ENCODE measurements at places on chromosomes 5 and 9. TPM values are rescaled to one million over a fixed set of nuclear protein-coding genes. Genes with fewer than 3 reads are reported as not detected.

IFNB1 gene
- not detected for total RNA-seq

RAI14 gene
- total RNA-seq = 214 TPM

CBY3 gene
- not detected for total RNA-seq

PCDHGA4 gene
- 10.2 TPM for total RNA-seq

BTNL8 gene
- 0.29 TPM for total RNA-seq

- no peaks in the 10 kb centered on the region for H3K4me1 ChIP-seq
- peaks cover under 1% of the 10 kb centered on the region for H3K36me3 ChIP-seq
- DNase-seq = no peak
These were observed 34.8 kb downstream of the GSN start for GRCh38 chr9:121302786-121303185.

DNA sequence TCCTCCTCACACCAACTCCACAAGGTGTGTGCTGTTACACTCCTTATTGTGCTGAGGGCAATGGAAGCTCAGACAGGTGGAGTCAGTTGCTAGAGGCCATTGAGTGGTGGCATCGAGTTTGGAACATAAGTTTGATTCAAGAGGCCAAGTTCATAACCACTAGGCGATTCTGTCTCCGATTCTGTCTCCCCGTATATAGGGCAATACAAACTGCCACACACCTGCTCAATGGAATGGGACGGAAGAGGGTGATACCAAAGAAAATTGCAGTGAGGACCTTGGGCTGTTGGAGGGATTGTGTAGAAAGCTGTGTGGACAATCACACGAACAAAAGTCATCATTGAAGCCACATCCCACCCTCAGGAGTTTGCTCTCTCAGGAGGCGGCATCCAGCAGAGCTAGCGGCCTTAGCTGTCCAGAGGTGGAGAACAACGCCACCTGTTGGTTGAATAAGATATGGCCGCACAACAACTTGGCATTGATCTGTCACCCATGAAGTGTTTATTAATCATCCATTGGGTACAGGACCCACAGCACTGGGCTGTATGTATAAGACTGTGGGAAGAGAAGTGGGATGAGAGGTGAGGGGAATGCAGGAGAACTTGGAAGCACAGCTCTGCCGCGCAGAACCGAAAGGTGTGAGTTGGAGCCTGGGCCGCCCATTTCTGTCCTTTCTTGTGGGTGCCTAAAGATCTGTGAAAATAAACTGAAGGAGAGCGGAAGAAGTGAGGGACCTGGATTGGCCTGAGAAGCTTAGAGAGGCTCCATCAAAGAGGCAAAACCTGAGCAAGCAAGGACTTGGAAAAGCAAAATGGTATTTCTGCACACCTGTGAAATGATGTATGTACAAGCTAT lies 16.1 kb upstream of the NEUROG1 start:
- no peak overlapping the region for H3K27ac ChIP-seq
- no peak overlapping the region for H3K4me3 ChIP-seq
- H3K4me1 ChIP-seq = no peaks in the 10 kb centered on the region
- H3K36me3 ChIP-seq = no peaks in the 10 kb centered on the region

DNA sequence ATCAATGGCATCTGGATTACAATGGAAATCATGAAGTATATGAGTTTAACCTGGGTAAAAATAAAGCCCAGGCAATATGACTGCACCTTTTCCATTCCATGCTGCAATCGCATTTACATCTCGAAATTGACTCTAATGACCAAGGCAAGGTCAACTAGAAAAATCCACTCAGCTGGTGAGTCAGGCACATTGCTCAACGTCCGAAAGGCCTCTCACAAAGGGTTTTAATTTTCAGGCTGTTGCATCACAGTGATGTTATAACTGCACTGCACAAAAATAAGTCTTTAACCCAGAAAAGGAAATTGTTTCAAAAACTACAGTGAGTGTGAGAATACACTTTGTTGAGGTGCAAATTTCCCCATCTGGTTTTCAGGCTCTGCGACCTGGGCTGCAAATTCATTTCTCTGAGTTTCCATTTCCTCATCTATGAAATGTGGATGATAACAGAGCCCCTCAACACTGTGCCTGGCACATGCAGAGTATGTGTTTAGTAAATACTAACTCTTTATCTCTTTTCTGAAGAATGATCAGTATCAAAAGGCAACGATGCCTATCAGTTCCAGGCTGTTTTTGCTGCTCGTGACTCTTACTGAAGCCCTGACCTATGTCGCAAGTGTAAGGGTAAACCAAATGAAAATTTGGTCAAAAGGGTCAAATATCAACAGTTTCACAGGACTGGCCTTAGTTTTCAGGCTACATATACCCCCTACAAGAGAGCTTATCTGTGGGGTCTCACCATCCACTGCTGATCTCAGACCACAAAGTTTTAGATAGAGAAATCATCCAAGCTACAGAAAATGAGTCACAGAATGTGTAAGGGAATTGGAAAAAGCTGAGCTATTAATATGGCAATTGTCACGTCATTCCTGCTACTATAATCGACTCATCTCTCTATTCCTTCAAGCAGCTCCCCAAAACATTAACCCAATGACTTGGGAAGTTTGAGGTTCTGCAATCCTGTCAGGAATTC lies 4.1 kb downstream of the NFIL3 start:
- no peak overlapping the region for H3K27ac ChIP-seq
- peaks cover 9% of the 10 kb centered on the region for H3K4me1 ChIP-seq
- no peaks in the 10 kb centered on the region for H3K27me3 ChIP-seq
- DNase-seq = peak; percentile 85
- no peak overlapping the region for H3K4me3 ChIP-seq

DNA sequence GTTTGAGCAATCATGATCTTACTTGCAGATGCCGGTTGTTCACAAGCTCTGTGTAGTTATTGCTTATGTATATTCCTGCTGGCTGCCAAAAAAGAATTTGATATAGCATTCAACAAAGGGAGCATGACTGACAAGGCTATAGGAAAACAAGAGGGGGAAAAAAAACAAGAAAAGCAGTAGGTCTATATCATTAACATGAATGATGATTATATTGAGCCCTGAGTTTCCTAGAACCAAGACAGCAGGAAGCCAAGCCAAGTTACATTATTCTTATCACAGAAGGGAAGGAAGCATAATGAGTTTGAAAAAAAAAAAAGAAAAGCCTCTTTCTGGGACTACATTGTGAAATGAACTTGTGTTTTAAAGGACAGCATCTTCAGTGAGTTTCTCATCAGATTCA lies 41.0 kb downstream of the TSTD2 start:
- peaks cover 6% of the 10 kb centered on the region for H3K36me3 ChIP-seq
- no peaks in the 10 kb centered on the region for H3K27me3 ChIP-seq
- no peak overlapping the region for H3K27ac ChIP-seq
- H3K4me1 ChIP-seq = peaks cover 2% of the 10 kb centered on the region
- no peak overlapping the region for H3K4me3 ChIP-seq

DNA sequence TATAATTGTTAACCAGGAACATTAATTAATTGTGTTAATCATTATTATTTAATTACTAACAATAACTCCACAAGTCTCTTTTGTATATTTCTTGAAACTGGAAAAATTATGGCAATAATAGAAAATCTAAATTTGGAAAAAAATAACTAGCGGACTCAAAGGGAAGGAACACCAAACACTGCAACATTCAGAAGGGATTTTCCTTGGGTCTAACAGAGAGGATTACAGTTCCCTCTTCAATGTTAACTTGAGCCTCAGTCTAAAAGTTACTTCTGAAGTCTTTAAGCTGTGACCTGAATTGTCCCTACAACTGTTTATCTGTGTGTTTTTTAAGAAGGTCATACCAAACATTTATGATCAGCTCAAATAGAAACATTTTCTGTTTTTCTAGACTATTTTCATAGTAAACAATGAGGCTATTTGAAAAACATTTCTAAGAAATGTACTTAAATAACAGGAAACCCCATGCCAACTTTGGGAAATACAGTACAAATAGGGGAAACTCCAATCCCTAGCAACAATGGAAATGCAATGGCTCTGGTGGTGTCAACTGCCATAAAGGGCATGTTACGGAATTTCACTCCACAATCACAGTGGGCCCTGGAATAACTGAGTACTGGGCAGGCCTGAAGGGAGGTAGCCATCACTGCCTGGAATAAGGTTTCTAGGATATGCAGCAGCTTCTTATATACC lies 61.2 kb downstream of the MCTP1 start:
- H3K27ac ChIP-seq = no peak overlapping the region
- no peaks in the 10 kb centered on the region for H3K4me1 ChIP-seq
- H3K4me3 ChIP-seq = no peak overlapping the region
- H3K36me3 ChIP-seq = no peaks in the 10 kb centered on the region
- H3K27me3 ChIP-seq = no peaks in the 10 kb centered on the region
- DNase-seq = no peak

GRCh38 chr9:78280982-78281668 lies 15.8 kb upstream of the PSAT1 start:
- DNase-seq = peak; percentile 79
- no peaks in the 10 kb centered on the region for H3K36me3 ChIP-seq
- H3K4me1 ChIP-seq = no peaks in the 10 kb centered on the region
- H3K27me3 ChIP-seq = no peaks in the 10 kb centered on the region
- H3K4me3 ChIP-seq = no peak overlapping the region
- no peak overlapping the region for H3K27ac ChIP-seq

GRCh38 chr5:71662381-71662780 lies 56.7 kb upstream of the CARTPT start:
- H3K4me3 ChIP-seq = no peak overlapping the region
- no peak overlapping the region for H3K27ac ChIP-seq
- no peaks in the 10 kb centered on the region for H3K4me1 ChIP-seq
- no peak for DNase-seq

GRCh38 chr5:1439388-1440097 lies 5.7 kb downstream of the SLC6A3 start:
- peak; percentile 61 for DNase-seq
- H3K36me3 ChIP-seq = no peaks in the 10 kb centered on the region
- H3K27ac ChIP-seq = no peak overlapping the region
- H3K27me3 ChIP-seq = no peaks in the 10 kb centered on the region

DNA sequence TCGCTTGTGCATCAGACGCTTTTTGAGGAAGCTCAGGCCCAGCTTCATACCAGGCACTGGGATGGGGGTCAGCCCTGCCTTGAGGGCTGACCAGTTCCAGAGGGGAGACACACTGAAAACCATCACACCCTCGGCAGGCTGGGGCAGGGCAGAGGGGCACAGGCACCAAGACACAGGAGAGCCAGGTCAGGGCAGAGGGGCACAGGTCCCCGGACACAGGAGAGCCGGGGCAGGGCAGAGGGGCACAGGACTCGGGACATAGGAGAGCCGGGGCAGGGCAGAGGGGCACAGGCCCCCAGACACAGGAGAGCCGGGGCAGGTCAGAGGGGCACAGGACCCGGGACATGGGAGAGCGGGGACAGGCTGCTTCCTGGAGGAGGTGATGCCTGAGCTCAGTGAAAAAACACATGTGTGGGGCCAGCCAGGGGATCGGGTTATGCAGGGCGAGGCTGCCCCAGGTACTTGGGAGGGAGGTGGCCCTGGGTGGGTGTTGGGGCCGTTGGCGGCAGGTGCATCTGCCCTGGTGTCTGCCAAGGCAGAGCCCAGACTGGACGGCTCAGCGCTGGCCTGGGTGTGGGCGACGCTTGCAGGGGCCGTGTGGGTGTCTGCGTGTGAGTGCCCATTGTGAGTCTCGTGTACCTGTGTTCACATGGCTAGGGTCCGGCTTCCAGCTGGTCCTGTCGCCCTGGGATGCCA lies 15.1 kb upstream of the SLC2A6 start:
- H3K27me3 ChIP-seq = no peaks in the 10 kb centered on the region
- no peaks in the 10 kb centered on the region for H3K36me3 ChIP-seq
- H3K4me1 ChIP-seq = no peaks in the 10 kb centered on the region

DNA sequence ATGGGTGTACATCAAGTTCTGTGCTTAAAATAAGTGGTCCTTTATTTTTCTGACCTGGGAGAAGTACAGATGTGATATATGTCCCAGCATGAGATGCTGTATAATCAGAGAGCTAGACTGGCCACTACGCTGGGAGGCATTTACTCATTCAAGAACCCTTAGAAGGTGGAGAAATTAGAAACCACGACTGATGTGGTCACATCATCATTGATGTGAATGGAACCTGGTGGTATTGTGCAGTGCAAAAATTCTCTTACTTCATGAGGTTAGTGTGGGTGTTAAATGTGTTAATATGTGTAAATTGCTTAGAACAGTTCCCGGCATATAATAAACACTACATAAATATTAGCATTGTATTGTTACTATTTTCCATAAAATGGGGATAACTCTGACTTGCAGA lies 69.5 kb upstream of the CKMT2 start:
- no peaks in the 10 kb centered on the region for H3K27me3 ChIP-seq
- no peaks in the 10 kb centered on the region for H3K36me3 ChIP-seq
- no peak overlapping the region for H3K27ac ChIP-seq

- no peaks in the 10 kb centered on the region for H3K4me1 ChIP-seq
- no peak overlapping the region for H3K4me3 ChIP-seq
- no peak overlapping the region for H3K27ac ChIP-seq
- no peaks in the 10 kb centered on the region for H3K36me3 ChIP-seq
These were observed 60.6 kb upstream of the GRIA1 start for GRCh38 chr5:153429761-153430380.

GRCh38 chr9:119963798-119964372 lies 594.6 kb upstream of the BRINP1 start:
- no peaks in the 10 kb centered on the region for H3K27me3 ChIP-seq
- no peak overlapping the region for H3K4me3 ChIP-seq
- no peak overlapping the region for H3K27ac ChIP-seq
- DNase-seq = peak; percentile 59
- H3K4me1 ChIP-seq = peaks cover 2% of the 10 kb centered on the region

GRCh38 chr5:169635936-169636335 lies 1.1 kb upstream of the DOCK2 start:
- H3K27me3 ChIP-seq = no peaks in the 10 kb centered on the region
- DNase-seq = no peak
- H3K36me3 ChIP-seq = no peaks in the 10 kb centered on the region
- no peak overlapping the region for H3K27ac ChIP-seq

- H3K4me3 ChIP-seq = no peak overlapping the region
- DNase-seq = no peak
- H3K27ac ChIP-seq = no peak overlapping the region
- no peaks in the 10 kb centered on the region for H3K27me3 ChIP-seq
- H3K4me1 ChIP-seq = no peaks in the 10 kb centered on the region
These were observed 868.7 kb upstream of the CDH9 start for GRCh38 chr5:27906931-27907601.

DNA sequence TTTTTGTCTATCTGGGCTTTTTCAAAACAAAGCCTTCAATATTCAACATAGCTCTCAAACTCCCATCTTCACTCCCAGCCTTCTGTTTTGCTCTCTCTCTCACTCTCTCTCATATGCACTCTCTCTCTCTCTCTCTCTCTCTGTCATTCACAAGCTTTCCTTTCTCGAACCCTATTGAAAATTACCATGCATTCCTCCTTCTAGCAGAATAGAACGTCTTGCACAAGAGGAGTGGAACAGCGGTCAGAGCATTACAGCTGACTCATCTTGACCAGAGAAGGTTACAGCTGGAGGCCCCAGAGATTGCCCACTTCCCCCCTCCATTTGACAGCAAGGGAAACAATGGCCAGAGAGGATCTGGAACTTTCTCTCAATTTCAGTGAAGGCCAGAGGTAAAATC lies 51.0 kb upstream of the LIFR start:
- no peak overlapping the region for H3K27ac ChIP-seq
- no peak for DNase-seq
- no peak overlapping the region for H3K4me3 ChIP-seq
- H3K36me3 ChIP-seq = no peaks in the 10 kb centered on the region
- H3K4me1 ChIP-seq = no peaks in the 10 kb centered on the region

- no peak overlapping the region for H3K4me3 ChIP-seq
- no peaks in the 10 kb centered on the region for H3K4me1 ChIP-seq
- no peak for DNase-seq
- no peaks in the 10 kb centered on the region for H3K27me3 ChIP-seq
- H3K36me3 ChIP-seq = no peaks in the 10 kb centered on the region
These were observed 587.0 kb upstream of the ZNF608 start for GRCh38 chr5:125333416-125333815.
